ENCODE measurements at places on chromosomes 4 and X.
A peak's percentile ranks its signal among the peaks of the same experiment; 100 is the strongest.

DNA sequence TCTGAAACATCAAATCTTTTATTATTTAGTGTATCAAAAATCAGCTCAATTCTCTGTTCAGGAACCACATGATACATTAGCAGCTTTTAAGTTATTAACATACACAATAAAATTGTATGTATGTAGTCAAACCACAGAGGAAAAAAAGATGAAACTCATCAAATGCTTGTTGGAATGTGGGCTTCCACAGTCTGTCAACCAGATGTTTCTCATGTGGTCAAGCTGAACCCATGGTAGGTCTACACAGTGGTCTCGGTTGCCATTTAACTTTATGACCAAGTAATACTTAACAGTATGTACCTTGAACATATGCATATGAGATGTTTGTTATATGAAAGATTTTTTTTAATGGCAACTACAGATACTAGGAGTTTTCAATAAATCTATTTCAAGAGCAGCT, 427.8 kb downstream of the IL15 start:
- H3K27me3 ChIP-seq: no peaks in the 10 kb centered on the region
- H3K27ac ChIP-seq: no peak overlapping the region
- no peaks in the 10 kb centered on the region for H3K36me3 ChIP-seq
- DNase-seq: no peak
- H3K4me1 ChIP-seq: peaks cover 21% of the 10 kb centered on the region
- no peak overlapping the region for H3K4me3 ChIP-seq

DNA sequence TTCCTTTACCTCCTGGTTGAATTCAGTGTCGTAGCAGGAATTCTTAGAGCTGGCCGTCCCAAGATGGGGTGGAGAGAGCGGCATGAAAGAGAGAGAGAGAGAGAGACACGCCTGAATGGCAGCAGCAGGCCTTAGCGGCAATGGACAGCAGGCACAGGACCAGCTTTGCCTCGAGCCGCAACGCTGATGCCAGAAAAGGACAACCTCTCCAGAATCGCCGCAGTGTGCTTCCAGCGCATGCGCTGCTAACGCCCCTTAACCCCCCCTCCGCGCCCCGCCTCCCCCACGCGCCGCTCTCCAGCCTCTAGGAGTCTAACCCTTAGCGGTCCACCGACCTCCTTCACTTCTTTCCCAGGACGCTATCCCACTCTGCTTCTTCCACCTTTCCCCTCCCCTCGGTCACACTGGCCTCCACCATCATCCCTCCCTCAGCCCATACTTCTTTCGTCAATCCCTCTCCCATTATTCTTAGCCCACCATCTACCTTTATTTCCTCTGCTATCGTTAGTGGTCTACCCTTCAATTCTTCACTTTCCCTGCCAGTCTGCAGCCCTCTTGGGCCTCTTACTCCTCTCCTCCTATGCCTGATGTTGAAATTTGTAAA, 10.5 kb upstream of the ZCCHC13 start:
- H3K27ac ChIP-seq: peak overlapping the region; percentile 81
- no peaks in the 10 kb centered on the region for H3K27me3 ChIP-seq
- peaks cover 12% of the 10 kb centered on the region for H3K4me1 ChIP-seq
- peak; percentile 30 for DNase-seq

GRCh38 chr4:72860766-72861165, 208.8 kb downstream of the COX18 start:
- H3K36me3 ChIP-seq: no peaks in the 10 kb centered on the region
- no peaks in the 10 kb centered on the region for H3K27me3 ChIP-seq
- no peaks in the 10 kb centered on the region for H3K4me1 ChIP-seq
- H3K4me3 ChIP-seq: no peak overlapping the region

DNA sequence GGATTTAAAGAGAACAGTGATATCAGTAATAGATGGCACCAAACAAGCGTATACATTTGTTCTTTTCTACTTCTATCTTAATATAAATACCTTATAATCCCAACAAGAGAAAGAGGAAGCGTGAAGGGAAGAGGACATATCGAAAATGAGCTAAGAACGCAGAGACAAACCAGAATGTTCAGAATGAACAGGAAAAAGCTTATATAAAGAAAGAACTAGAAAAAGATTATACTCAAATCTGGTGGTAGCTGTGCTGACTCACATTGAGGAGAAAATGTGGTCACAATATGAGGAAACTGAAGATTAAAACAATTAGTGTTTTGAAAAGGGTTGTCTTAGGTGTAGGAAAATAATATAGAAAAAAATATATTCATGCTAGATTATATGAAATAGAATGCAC, 2.0 kb upstream of the GPR34 start:
- H3K27ac ChIP-seq: peak overlapping the region; percentile 46
- no peaks in the 10 kb centered on the region for H3K27me3 ChIP-seq
- H3K36me3 ChIP-seq: peaks cover 3% of the 10 kb centered on the region
- H3K4me3 ChIP-seq: no peak overlapping the region

- no peaks in the 10 kb centered on the region for H3K4me1 ChIP-seq
- H3K36me3 ChIP-seq: no peaks in the 10 kb centered on the region
- DNase-seq: no peak
- no peaks in the 10 kb centered on the region for H3K27me3 ChIP-seq
- H3K4me3 ChIP-seq: no peak overlapping the region
- no peak overlapping the region for H3K27ac ChIP-seq
Measured at GRCh38 chr4:176479767-176480166, 160.0 kb downstream of the SPCS3 start.

- H3K27me3 ChIP-seq: peaks cover 10% of the 10 kb centered on the region
- H3K27ac ChIP-seq: no peak overlapping the region
- H3K4me3 ChIP-seq: no peak overlapping the region
- DNase-seq: no peak
- H3K36me3 ChIP-seq: no peaks in the 10 kb centered on the region
Measured at GRCh38 chr4:183106839-183107238, 7.8 kb downstream of the WWC2 start.

- no peaks in the 10 kb centered on the region for H3K36me3 ChIP-seq
- DNase-seq: no peak
- H3K4me3 ChIP-seq: no peak overlapping the region
- no peaks in the 10 kb centered on the region for H3K4me1 ChIP-seq
- no peaks in the 10 kb centered on the region for H3K27me3 ChIP-seq
Measured at GRCh38 chrX:16250296-16250695, 83.0 kb downstream of the MAGEB17 start.

GRCh38 chr4:85761803-85762528, 287.0 kb downstream of the ARHGAP24 start:
- no peaks in the 10 kb centered on the region for H3K27me3 ChIP-seq
- no peaks in the 10 kb centered on the region for H3K4me1 ChIP-seq
- H3K27ac ChIP-seq: no peak overlapping the region
- H3K4me3 ChIP-seq: no peak overlapping the region
- no peaks in the 10 kb centered on the region for H3K36me3 ChIP-seq
- DNase-seq: no peak

- H3K4me3 ChIP-seq: no peak overlapping the region
- no peak for DNase-seq
- H3K27ac ChIP-seq: no peak overlapping the region
- no peaks in the 10 kb centered on the region for H3K4me1 ChIP-seq
- no peaks in the 10 kb centered on the region for H3K27me3 ChIP-seq
Measured at GRCh38 chrX:134908356-134908755, 82.4 kb upstream of the SMIM10 start.

DNA sequence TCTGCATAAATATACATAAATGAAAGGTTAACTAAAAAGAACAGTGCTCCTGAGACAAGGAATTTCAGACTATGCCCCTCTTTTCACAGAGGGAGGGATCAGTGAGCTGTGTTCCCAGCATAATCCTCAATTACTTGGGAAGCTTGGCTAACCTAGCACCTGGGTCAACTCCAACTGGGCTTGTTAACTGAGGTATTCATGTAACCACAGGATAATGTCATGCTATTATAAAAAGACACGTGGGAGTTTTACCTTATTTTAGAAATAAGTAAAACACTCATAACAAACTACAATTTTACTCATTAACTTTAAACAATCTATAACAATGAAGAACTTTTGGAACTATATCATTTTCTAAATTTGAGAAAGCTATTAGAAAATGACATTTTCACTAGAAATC, 48.6 kb downstream of the RPGR start:
- DNase-seq: no peak
- no peaks in the 10 kb centered on the region for H3K36me3 ChIP-seq
- no peaks in the 10 kb centered on the region for H3K27me3 ChIP-seq
- H3K27ac ChIP-seq: no peak overlapping the region
- no peak overlapping the region for H3K4me3 ChIP-seq

- no peak for DNase-seq
- no peak overlapping the region for H3K27ac ChIP-seq
- no peaks in the 10 kb centered on the region for H3K36me3 ChIP-seq
- H3K27me3 ChIP-seq: no peaks in the 10 kb centered on the region
Measured at GRCh38 chr4:172838111-172838510, 330.5 kb upstream of the GALNT7 start.

DNA sequence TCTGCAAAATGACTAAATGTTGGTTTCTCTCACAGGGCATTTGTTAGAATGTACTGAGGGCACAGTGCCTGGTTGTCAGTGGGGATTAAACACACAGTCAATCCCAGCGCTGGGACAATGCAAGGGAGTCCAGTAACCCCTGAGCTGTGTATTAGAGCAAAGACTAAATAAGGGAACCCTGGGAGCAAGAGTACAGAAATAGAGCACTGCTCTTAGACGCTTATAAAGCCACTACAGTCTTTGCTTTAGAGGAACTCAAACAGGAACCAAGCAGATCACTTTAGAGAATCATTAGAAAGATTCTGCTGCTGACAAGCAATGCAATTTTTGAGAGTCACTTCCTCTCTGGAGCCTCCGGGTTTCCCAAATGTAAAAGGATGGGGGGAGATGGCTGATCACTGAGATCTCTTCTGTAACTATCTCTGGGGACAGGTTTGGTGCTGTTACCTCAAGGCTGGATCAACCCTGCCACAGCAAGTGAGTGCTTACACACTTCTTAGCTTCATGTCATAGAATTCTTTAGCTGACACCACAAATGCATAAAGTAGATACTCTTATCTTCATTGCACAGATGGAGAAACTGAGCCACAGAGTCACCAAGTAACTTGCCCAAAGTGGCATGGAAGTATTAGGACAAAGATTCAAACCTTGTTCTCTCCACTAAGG, 137.8 kb upstream of the CPEB2 start:
- DNase-seq: no peak
- peaks cover 47% of the 10 kb centered on the region for H3K27me3 ChIP-seq
- H3K36me3 ChIP-seq: peaks cover 3% of the 10 kb centered on the region
- no peak overlapping the region for H3K27ac ChIP-seq

DNA sequence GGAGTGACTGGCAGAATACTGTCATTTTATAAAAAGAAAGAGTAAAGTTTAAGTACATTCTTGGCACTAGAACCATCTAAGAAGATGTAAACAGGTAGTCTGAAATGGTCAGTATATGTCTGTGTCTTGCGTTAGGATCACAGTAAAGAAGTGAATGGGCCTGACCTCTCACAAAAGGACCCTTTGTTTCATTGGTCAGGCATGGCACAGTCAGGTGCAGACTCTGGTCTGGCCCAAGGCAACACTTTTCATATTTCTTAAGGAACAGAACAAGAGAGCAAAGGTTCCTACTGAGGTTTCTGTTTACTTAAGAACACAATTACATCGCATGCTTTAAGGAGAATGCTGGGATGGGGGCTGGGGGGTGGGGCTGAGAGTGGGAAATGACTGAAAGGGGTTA, 48.1 kb downstream of the RPGR start:
- no peaks in the 10 kb centered on the region for H3K27me3 ChIP-seq
- no peak for DNase-seq
- H3K4me3 ChIP-seq: no peak overlapping the region
- H3K27ac ChIP-seq: no peak overlapping the region
- no peaks in the 10 kb centered on the region for H3K4me1 ChIP-seq

DNA sequence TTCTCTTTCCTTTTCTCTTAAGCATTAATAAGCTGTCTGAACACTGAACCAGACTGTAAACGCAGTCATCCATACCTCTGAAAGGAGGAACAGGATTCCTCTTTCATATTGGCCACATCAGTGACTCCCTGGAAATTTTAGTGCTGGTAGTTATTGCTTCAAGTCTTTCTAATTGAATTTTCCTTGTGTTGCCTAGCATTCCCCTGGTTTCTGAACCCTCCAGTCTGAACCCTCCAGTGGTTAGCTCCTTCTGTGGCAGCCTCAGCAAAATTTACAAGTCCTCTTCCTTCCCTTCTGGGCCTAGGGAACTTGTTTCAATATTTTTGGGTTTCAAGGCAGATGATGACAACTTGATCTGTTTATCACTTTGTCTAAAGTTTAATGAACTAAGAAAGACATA, 7.9 kb downstream of the SPARCL1 start:
- H3K27me3 ChIP-seq: no peaks in the 10 kb centered on the region
- no peak overlapping the region for H3K4me3 ChIP-seq
- no peak overlapping the region for H3K27ac ChIP-seq
- no peaks in the 10 kb centered on the region for H3K36me3 ChIP-seq
- H3K4me1 ChIP-seq: no peaks in the 10 kb centered on the region

- no peaks in the 10 kb centered on the region for H3K4me1 ChIP-seq
- H3K27ac ChIP-seq: no peak overlapping the region
- H3K4me3 ChIP-seq: no peak overlapping the region
- H3K36me3 ChIP-seq: no peaks in the 10 kb centered on the region
- DNase-seq: no peak
Measured at GRCh38 chrX:104679175-104679574, 113.2 kb downstream of the IL1RAPL2 start.

DNA sequence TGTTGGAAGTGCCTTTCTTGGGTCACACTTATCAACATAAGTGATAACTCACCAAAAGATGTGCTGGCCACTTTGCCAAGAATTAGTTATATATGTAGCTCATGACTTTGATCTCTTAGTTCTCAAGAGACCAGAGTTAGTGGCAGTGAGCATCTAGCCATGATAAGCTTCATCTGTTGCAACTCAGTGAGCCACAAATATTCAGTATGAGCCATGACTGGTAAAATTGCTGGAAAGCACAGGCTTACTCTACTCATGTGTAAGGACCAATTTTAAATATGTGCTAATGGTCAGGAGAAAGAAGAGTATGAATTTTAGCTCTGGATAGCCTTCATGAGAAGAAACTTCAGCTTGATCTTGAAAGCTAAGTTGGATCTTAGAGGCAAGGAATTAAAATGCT, 59.4 kb upstream of the TLL1 start:
- DNase-seq: no peak
- no peak overlapping the region for H3K4me3 ChIP-seq
- H3K4me1 ChIP-seq: no peaks in the 10 kb centered on the region
- H3K36me3 ChIP-seq: no peaks in the 10 kb centered on the region
